ENCODE measurements at places on chromosomes 6 and 20. TPM values are rescaled to one million over a fixed set of nuclear protein-coding genes. Genes with fewer than 3 reads are reported as not detected.
A peak's percentile ranks its signal among the peaks of the same experiment; 100 is the strongest.

DNA sequence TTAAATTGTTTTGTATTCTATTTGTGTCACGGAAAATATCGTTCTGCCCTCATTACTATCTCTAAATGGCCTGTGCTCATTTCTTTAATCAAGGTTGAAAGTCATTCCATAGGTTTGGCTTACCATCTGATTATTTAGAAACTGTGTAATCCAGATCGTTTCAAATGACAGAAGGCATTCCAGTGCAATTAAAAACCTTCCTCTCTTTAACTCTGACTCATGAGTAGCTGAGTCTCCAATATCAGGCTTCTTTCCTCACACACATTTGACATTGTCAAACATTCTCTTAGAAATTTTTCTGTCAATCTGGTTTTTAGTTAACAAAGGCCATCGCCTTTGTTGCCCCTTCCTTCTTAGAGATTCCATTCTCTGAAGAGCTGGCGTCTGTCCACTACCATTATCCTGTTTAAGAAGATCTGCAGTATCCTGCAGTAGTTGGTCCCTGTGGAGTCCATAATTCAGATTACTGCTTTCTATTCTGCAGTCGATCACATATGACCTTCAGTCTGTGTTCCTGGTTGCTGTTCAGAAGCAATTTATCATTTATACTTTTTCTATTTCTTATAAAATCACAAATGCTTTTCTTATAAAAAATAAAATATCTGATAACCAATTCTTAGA, 3.9 kb upstream of the TRDN start:
- peaks cover 11% of the 10 kb centered on the region for H3K27me3 ChIP-seq
- no peak for DNase-seq
- H3K36me3 ChIP-seq = no peaks in the 10 kb centered on the region
- H3K4me3 ChIP-seq = no peak overlapping the region

- H3K36me3 ChIP-seq = no peaks in the 10 kb centered on the region
- H3K4me3 ChIP-seq = peak overlapping the region; percentile 74
- peaks cover 21% of the 10 kb centered on the region for H3K4me1 ChIP-seq
- H3K27ac ChIP-seq = peak overlapping the region; percentile 61
- H3K27me3 ChIP-seq = no peaks in the 10 kb centered on the region
Observed at GRCh38 chr20:9068233-9068801, 570 bp upstream of the PLCB4 start.

DNA sequence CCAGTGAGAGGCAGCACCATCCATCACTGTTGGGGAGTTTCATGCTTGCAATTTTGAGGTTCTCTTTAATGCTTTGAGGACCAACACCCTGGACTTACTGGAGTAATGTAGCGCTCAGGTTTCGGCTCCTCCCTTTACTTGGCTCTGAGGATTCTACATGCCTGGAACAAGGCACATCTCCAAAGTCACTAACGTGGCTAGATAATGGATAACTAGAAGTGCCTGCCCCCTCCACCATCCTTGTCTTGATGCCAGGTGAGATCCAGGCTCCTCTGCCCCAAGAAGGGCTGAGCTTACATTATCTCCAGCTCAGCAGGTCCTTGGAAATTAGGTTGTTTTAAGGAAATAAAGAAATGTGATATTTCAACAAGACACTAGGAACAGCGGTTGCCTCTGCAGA, 75.5 kb upstream of the ZNFX1 start:
- no peak overlapping the region for H3K4me3 ChIP-seq
- peaks cover 13% of the 10 kb centered on the region for H3K27me3 ChIP-seq
- H3K27ac ChIP-seq = no peak overlapping the region
- no peak for DNase-seq
- no peaks in the 10 kb centered on the region for H3K4me1 ChIP-seq

DNA sequence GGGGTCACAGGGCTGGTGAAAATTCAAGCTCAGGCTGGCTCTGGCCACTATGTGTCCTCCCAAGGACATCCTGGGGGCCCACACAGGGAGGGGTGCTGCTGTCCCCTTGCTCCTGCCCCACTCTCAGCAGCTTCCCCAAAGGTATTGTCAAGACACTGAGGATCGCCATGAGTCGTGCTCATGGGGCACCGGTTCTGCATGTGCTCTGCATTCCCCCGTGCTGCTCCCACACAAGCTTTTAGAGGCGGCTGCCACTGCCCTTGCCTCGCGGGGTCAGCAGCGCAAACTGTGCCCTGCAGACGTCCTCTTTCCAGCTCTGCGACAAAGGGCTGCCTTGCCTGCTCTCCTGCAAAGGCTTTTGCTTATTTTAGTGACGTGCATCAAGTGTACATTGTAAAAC, 179.8 kb downstream of the ERMARD start:
- H3K4me1 ChIP-seq = peaks cover 4% of the 10 kb centered on the region
- DNase-seq = no peak
- H3K27ac ChIP-seq = no peak overlapping the region
- H3K4me3 ChIP-seq = no peak overlapping the region

- no peak overlapping the region for H3K27ac ChIP-seq
- no peak overlapping the region for H3K4me3 ChIP-seq
- H3K4me1 ChIP-seq = no peaks in the 10 kb centered on the region
- no peaks in the 10 kb centered on the region for H3K36me3 ChIP-seq
- no peak for DNase-seq
Observed at GRCh38 chr6:106702046-106702445, 72.7 kb downstream of the QRSL1 start.

DNA sequence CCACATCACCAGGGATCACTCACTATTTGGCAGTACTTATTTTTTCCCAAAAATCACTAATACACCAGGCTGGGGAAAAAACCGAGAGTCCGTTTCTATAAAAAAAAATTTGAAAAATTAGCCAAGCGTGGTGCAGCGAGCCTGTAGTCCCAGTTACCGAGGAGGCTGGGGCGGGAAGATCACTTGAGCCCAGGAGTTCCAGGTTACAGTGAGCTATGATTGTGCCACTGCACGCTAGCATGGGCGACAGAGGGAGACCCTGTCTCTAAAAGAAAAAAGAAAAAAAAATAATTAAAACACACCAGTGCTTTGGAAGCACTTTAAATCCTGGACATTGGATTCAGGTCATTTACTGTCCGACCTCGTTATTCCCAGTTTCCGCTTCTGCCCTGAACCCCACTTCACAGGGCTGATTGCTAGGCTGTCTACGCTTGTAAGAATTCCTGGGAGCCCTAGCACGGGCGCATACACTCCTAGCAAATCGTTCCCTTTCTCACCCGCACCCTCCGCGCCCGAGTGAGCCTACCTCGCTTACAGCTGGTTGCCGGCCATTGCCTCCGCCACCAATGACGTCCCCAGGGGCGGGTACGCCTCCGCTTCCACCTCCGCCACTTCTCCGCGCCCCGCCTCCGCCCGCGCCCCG, at the start of gene TPMT:
TSS of gene TPMT (minus strand) at position 571 of the 643 bp plus-strand sequence. CDS start 5,950 bp downstream, outside the sequence.
- no peak for DNase-seq
- H3K27me3 ChIP-seq = no peaks in the 10 kb centered on the region
- H3K36me3 ChIP-seq = 0 out of 2 replicates have a peak, but pooled peaks cover under 1% of the 10 kb centered on the region
- H3K4me1 ChIP-seq = peaks cover 7% of the 10 kb centered on the region

- H3K36me3 ChIP-seq = peaks cover 22% of the 10 kb centered on the region
- H3K4me3 ChIP-seq = no peak overlapping the region
- no peak overlapping the region for H3K27ac ChIP-seq
- no peaks in the 10 kb centered on the region for H3K4me1 ChIP-seq
- DNase-seq = no peak
- H3K27me3 ChIP-seq = no peaks in the 10 kb centered on the region
Observed at GRCh38 chr6:80022803-80023202, 18.4 kb downstream of the TTK start.

- no peaks in the 10 kb centered on the region for H3K27me3 ChIP-seq
- DNase-seq = no peak
- H3K4me3 ChIP-seq = no peak overlapping the region
- no peak overlapping the region for H3K27ac ChIP-seq
Observed at GRCh38 chr20:43690943-43691598, 24.2 kb downstream of the MYBL2 start.

The LRRC73 gene
- total RNA-seq = 1.2 TPM

The DOP1A gene
- total RNA-seq = 7.1 TPM

The RAET1E gene
- total RNA-seq = 3.9 TPM

The TRMT11 gene
- total RNA-seq = 41.8 TPM

The MYB gene
- 3.7 TPM for total RNA-seq

All from HCT116 (cell line).